ENCODE measurements at places on chromosomes 13 and 19. TPM values are rescaled to one million over a fixed set of nuclear protein-coding genes. Genes with fewer than 3 reads are reported as not detected.

The ZNF607 gene
- total RNA-seq, result 17.6 TPM

DNA sequence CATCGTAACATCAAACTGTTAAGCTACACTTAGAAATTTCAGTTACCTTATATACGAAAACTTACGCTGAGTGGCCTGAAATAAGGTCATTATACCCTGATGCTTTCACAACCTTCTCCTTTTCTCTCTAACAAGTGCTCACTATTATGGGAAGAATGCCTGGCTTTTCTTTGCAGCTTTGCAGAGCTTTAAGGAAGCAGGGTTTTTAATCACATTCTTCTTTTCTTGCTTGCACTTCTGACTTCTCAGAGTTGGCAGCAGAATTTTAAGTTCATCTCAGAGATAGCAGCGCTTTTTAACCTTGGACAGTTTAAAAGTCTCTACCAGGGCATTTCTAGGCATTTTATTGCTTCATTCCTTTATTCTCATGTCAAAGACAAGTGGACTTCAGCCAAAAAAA lies 285.1 kb downstream of the SPRY2 start:
- no peak for DNase-seq

The HCST gene
- 1.4 TPM for total RNA-seq

DNA sequence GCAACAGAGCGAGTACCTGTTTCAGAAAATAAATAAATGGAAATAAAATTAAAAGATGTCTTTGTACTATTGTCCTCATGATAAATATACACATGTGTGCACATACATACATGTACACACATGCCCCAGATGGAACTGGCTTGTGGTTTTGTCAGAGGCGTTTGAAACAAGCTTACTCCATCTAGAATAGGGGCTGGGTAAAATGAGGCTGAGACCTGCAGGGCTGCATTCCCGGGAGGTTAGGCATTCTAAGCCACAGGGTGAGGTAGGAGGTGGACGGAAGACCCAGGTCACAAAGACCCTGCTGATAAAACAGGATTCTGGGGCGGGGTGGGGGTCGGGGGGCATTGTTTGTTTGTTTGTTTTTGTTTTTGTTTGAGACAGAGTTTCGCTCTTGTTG lies 8.1 kb upstream of the SIN3B start:
- no peak for DNase-seq

The GPC5 gene
- total RNA-seq, result 2.7 TPM

DNA sequence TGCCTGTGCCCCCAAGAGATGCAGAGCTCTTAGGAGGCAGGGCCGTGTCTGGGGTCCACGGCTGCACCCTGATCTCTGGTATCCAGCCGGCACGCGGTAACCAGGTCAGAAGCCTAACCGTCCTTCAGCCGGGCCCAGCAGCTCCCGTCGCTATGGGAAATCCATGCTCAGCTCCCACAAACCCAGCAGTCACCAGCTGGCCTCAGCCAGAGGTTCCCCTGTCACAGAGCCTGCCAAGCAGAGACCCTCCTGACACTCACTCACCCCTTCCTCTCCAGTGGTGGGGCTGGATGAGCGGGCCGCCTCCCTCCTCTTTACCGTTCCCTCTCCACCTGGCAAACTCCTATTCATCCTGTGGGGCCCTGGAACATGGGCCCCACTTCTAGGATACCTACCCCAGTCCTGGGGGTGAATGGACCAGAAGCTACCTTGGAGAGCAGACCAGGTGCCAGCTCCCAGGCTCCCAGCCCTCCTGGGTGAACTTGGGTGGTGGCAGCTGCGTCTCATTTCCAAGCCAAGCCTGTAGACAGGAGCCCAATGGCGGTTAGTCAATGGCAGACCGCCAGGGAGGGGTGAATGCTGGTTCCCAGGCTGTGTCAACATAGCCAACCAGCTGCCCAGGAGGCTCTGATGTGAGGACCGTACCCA lies 21.4 kb upstream of the TCF3 start:
- no peak for DNase-seq

- DNase-seq, result peak; percentile 45
These were observed 489 bp downstream of the CCNE1 start for GRCh38 chr19:29812080-29812880.

DNA sequence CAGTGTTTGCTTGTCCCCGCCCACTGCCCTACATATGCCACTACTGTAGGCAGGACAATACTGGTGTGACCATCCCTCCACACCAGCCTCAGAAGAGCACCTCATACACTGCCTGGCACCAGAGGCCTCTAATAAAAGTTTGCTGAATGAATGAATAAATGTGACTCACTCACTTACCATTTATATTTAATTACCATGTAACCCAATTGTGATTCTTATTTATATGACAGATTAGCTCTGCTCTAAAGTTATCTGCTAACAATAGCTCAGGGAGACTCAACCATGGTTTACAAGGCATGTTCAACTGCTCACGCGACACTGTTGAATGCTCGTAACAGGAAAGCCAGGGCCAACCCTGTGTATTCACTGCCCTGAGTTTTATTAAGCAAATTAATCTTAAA lies 66.0 kb upstream of the DOCK9 start:
- no peak for DNase-seq

Measured in mesothelial cell of epicardium (in vitro differentiated cells).